ENCODE measurements at places on chromosomes 12 and 14.
A peak's percentile ranks its signal among the peaks of the same experiment; 100 is the strongest.

GRCh38 chr14:61456720-61457119 is 135.3 kb downstream of the PRKCH start:
- DNase-seq, result peak; percentile 69

DNA sequence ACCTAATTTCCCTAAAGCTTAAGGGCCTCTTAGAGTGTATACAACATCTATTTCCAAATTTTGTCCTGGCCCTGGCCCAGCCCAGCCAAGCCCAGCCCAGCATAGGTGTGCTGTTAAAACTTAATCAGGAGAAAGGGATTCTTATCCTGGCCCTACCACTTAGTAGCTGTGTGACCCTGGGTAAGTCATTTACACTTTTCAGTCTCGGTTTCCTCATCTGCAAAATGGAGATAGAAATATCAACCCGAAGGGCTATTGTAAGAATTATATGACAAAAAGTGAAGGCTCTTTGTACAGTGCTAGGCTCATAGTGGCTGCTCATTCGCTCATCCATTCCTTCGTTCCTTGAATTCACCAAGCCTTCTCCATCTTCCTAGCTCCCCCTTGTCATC is 442 bp downstream of the ERG28 start:
- DNase-seq, result no peak

- no peak for DNase-seq
These were observed 136.8 kb downstream of the KCNH5 start for GRCh38 chr14:62908506-62908905.

DNA sequence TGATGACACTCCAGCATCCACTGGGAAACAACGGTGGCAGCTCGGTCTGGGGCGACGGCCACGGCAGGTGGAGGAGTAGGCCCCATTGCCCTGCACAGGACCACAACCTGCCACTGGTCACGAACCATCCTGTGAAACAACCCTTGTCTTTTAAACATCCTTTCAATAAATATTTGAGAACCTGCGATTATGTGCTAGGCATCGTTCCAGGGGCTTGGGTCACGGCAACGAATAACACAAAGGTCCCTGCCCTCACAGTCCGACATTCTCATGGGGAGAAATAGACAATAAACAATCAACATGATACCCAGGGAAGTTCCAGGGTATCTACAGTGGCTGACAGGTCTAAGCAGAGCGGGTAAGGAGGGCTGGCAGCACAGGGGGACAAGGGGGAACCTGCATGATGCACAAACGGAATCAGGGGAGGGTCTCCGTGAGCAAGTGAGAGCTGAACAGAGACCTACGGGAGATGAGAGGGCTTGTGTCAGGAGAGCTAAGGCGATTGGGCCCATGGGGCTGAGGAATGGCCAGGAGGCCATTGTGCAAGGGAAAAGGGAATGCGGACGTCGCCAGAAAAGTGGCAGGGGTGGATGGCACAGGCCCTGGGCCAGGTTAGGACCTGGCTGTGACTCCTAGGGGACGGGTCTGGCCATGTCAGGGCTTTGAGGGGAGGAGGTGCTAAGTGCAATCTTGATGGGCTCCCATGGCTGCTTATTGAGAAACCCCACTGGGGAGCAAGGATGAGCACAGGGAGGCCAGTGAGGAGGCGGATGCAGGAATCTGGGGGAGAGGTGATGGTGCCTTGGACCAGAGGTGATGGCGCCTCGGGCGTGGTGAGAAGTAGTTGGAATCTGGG is 9.7 kb downstream of the SCARB1 start:
- no peak for DNase-seq

DNA sequence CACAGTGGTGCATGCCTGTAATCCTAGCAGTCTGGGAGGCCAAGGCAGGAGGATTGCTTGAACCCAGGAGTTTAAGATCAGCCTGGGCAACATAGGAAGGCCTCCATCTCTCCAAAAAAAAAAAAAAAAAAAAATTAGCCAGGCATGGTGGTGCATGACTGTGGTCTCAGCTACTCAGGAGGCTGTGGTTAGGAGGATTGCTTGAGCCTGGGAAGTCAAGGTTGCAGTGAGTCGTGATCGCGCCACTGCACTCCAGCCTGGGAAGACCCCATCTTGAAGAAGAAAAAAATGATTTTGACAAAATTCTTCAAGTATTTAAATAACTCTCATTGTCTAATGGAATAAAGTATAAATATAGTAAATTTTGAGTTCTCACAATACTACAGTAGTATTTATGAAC is 219.2 kb upstream of the SSTR1 start:
- no peak for DNase-seq

- no peak for DNase-seq
These were observed 81.5 kb downstream of the SLC24A4 start for GRCh38 chr14:92404421-92404820.

GRCh38 chr12:80269803-80270552 is 170.6 kb downstream of the OTOGL start:
- peak; percentile 15 for DNase-seq

DNA sequence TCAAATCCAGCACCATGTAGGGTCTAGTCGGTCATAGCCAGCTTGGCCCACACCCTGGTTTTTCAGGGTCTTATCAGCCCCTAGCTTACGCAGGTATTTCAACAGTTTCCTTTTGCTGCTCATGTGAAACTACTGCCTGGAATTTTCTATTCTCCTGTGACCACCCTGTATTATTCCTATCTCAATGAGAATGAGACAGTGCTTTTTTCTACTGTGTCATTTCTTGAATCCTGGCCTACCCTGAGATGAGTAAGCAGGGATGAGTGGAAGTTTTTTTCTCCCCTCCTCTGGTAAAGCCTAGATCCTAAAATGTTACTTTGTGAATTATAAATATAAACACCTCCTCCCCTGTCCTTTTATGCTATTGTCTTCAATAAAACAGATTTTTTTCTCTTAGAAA is 62.7 kb upstream of the ARID2 start:
- DNase-seq, result no peak

GRCh38 chr12:120214626-120215356 is 13.9 kb upstream of the RPLP0 start:
- no peak for DNase-seq

DNA sequence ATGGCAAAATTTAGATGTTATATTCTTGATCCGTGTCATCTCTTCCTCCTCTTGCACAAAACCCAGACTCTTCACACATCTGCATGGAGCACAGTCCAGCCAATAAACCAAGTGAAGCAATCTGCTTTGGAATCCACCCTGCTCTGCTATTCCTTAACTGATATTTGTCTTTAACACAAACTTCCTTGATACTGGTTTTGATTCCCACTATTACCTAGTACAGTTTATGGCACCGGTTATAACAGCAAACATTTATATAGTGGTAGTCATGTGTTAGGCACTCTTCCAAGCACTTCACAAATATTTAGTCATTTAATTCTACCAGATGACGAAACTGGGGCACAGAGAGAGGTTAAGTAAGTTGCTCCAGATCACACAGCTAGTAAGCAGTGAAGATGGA is 12.5 kb downstream of the STYK1 start:
- DNase-seq, result no peak

DNA sequence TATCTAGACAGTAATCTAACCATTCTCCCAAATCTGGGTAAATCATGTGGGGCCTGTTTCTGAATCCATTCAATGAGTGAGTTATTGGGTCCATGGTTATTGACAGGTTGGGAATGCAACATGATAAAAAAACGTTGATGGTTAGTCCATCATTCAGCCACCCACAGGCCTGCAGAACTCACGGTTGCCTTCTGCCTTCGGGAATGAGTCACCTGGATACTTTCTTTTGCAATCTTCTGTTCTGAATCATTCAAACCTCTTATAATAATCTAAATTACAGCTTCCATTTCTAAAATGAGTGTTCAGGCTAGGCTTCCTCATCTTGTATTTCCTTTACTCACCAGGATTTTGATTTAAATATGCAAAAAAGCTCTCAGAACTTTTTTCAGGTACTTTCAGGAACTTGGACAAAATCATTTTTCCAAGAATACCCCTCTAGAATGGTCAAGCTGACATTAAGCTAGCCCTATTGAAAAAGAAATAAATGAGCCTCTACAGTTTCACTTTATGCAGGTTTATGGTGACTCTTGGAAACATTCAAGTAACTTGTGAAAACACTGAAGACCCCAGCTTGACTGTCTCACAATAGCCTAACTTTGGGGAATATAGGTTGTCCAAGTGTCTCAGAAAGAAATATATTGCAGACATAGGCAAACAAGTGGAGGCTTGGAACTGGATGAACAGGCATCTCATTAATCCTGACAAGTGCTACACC is 94.4 kb downstream of the KCNK10 start:
- DNase-seq, result no peak

- no peak for DNase-seq
These were observed 53.9 kb downstream of the NTN4 start for GRCh38 chr12:95736631-95737030.

- DNase-seq, result no peak
These were observed 319.1 kb upstream of the RGS6 start for GRCh38 chr14:71613168-71613567.

- no peak for DNase-seq
These were observed 981 bp downstream of the SLC48A1 start for GRCh38 chr12:47773858-47774580.

DNA sequence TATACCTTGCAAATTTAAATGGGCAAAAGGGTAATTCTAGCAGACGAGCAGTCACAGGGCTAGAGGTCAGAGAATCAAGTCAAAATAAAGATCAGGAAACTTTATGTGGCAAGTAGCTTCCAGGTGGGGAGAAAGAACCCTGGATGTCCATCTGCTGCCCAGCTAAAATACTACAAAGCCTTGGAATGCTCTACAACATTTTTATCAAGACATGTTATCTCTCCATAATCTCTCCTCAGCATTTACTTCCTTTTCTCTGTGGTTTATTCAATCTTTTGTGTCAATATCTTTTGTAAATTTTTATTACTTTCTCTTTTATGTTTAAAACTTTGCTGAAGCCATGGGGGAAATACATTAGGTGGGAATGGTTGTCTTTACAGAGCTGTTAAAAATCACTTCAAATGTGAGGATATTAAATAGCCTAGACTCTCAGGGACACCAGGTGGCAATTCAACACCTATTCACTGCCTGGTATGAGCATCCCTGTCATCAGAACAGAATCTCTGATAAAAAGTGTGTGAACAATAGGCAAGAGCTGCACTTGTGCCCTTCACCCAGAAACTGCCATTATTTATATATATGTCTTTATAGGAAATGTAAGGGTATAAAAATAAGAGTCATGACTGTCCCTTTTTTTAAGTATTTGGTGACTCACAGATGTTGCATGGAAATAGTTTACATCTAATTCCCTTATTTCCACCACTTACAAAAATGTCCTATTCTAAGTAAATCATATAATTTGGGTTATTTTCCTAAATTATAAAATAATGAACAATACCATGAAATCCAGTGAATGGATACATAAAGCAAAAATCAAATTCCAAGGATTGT is 152.9 kb downstream of the EPS8 start:
- DNase-seq, result no peak

DNA sequence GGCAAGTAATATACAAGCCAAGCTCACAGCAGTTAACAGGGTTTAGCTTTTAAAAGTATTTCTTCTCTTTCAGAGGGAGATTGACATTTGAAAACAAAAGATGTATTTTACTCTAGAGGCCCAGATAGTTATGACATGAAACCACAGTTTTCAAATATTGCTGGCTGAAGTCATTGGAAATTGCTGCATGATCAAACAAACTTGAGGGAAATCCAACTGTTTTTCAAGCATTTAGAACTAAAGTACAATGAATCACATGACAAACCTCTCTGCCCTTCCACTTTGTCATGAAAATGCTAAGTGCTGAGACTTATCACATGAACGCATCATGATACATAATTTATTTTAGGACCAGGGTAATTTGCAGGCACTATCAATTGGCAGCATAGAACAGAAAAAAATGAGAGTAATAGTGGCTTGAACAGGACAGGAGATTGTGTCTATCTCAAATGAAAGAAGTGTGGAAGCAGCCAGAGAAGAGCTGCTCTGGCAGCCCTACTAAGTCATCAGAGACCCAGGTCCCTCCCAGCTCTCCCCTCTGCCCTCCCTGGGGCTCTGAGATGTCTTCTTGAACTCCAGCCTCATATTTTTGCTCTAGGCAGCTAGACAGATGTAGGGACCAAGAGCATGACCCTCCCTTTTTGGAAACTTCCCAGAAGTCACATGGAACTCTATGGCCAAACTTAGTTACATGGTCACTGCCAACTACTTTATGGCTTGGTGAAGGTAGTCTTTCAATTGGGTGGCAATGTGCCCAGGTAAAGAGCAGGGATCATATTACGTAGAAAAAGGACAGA is 90.1 kb upstream of the PELI2 start:
- DNase-seq, result no peak

- peak; percentile 0 for DNase-seq
These were observed 4.2 kb upstream of the KRT5 start for GRCh38 chr12:52524241-52524897.

DNA sequence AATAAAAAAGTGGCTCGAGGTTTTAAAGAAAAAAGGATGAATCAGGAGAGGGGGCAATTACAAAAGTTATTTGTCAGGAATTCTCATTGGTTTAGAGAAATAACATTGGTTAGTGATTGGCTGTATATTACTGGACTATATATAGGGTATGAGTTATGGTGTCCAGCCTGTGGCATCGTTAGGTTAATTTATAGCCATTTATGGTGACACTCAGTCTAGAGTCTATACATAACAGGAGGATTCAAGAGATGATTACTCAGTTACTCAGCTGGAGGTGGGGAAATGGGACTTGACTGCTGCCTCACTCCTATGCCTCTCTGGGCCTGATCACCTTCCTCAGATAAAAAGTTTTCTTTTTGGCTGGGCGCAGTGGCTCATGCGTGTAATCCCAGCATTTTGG is 25.6 kb upstream of the NFYB start:
- no peak for DNase-seq

GRCh38 chr14:35088514-35088913 is 33.3 kb downstream of the PPP2R3C start:
- no peak for DNase-seq

DNA sequence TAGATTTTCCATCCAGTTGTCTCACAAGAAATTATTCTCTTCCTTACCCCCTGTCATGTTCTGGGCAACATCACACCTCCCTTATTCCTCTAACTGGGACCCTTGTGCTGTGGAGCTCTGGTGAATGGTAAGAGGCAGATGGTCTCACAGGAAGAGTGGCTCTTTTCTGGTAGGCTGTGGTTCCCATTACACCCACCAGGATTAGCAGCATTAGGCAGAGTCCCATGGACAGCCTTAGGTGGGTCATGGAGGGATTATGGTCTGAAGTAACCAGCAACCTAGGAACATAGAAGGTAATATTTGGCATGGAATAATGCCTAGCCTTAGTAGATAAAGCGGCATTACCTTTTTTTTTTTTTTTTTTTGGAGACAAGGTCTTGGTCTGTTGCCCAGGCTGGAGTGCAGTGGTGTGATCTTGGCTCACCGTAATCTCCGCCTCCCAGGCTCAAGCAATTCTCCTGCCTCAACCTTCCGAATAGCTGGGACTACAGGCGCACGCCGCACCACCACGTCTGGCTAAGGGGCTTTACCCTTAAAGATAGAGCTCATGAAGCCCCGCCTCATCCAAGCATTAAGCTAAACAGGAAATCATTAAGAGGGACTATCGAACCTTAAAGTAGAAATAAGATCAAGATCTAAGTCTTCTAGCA is 4.0 kb downstream of the C14orf119 start:
- DNase-seq, result no peak

DNA sequence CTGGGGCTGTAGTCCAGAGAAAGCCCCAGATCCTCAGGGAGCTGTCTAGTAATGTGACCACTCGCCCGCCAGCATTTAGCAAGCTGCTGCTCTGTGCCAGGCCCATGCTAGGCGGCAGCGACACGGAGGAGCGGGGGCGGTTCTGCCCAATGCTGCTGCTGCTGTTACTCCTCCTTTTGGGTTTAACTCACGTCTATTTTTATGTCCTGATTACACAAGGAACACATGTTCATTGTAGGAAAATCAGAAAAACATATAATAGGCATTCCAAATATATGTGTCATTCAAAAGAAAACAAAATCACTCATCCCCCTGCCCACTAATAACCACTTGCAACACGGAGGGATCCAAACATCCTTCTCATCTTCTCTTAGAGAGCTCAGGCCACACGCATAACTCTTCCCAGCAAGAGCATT is 30.4 kb downstream of the CCDC92 start:
- no peak for DNase-seq
